ENCODE measurements at places on chromosomes 4 and X.
A peak's percentile ranks its signal among the peaks of the same experiment; 100 is the strongest.

- H3K27ac ChIP-seq = no peak overlapping the region
- H3K4me3 ChIP-seq = no peak overlapping the region
- no peak for DNase-seq
- H3K27me3 ChIP-seq = peaks cover 35% of the 10 kb centered on the region
- no peaks in the 10 kb centered on the region for H3K4me1 ChIP-seq
Observed at GRCh38 chr4:7389719-7390118, 45.0 kb downstream of the PSAPL1 start.

- no peaks in the 10 kb centered on the region for H3K27me3 ChIP-seq
- peaks cover 63% of the 10 kb centered on the region for H3K4me1 ChIP-seq
- no peak for DNase-seq
Observed at GRCh38 chr4:119299741-119300100, 22.2 kb downstream of the FABP2 start.

GRCh38 chrX:30253257-30253656 lies 6.3 kb downstream of the MAGEB1 start:
- H3K4me1 ChIP-seq = no peaks in the 10 kb centered on the region
- no peaks in the 10 kb centered on the region for H3K36me3 ChIP-seq
- H3K27me3 ChIP-seq = no peaks in the 10 kb centered on the region
- H3K27ac ChIP-seq = no peak overlapping the region
- no peak for DNase-seq

GRCh38 chr4:11412211-11412610 lies 16.5 kb downstream of the HS3ST1 start:
- H3K36me3 ChIP-seq = no peaks in the 10 kb centered on the region
- no peaks in the 10 kb centered on the region for H3K4me1 ChIP-seq
- no peak overlapping the region for H3K27ac ChIP-seq
- DNase-seq = no peak

DNA sequence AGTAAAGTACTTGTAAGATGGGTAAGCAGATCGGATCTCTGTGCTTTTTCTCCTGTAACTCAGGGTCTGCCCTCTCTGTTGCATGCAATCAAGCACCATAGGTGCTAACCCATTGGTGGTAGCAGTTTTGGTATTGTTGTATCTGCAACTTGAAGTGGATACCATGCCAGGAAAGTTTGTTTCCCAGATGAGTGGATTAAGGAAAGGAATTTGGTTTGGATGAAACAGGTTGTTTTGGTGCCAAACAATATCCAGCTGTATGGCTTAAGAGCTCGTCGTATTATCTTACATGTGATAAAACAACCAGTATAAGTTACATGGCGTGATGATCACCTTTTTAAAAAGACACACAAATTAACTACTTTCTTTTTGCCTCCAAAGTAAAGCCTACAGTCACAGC lies 280.9 kb upstream of the TENM3 start:
- H3K27ac ChIP-seq = no peak overlapping the region
- peaks cover 3% of the 10 kb centered on the region for H3K4me1 ChIP-seq
- H3K4me3 ChIP-seq = no peak overlapping the region
- H3K27me3 ChIP-seq = peaks cover 3% of the 10 kb centered on the region
- H3K36me3 ChIP-seq = no peaks in the 10 kb centered on the region

GRCh38 chr4:108018040-108018883 lies 28.6 kb downstream of the HADH start:
- DNase-seq = peak; percentile 74
- H3K4me1 ChIP-seq = peaks cover 30% of the 10 kb centered on the region
- H3K36me3 ChIP-seq = peaks cover 72% of the 10 kb centered on the region
- H3K27ac ChIP-seq = peak overlapping the region; percentile 2

DNA sequence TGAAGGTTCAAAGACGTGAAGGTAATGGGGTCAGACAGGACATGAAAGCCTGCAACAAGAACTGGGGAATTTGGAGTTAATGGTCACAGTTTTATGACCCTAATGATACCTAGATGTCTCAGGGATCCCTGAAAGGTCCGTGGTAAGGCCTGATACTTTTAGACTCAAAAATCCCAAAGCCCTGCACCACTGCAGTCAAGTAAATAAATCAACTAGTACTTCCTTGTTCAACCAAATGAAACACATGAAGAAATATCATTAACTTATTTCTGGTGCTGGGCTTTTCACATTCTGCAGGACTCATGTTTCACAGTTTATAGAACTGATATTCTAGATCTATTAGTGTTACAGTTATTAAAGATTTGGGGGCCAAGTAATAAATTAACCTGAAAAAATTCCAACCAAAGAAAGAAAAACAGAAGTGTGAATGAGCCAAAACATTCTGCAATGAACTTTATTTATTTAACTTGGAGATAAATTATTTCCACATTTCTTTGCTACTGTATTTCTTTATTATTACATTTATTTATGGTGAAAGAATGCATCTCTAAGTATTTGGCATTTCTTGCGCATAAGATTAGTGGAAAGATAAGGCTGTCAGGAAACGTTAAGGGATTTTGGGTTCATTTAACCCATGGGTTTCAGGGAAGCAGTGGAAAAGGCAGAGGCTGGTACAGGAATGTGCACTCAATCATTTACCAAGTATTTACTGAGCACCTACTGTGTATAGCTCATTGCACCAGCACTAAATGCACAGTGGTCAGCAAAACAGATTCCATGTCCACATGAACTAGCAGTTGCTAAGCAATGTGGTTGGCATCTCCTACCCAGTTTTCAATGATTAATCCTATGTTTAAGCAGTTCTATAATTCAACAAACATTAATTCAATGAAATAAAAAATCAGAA lies 8.7 kb downstream of the WDFY3 start:
- peaks cover 68% of the 10 kb centered on the region for H3K4me1 ChIP-seq
- no peaks in the 10 kb centered on the region for H3K36me3 ChIP-seq

- H3K36me3 ChIP-seq = no peaks in the 10 kb centered on the region
- no peaks in the 10 kb centered on the region for H3K27me3 ChIP-seq
- DNase-seq = no peak
- H3K4me1 ChIP-seq = peaks cover 22% of the 10 kb centered on the region
- no peak overlapping the region for H3K4me3 ChIP-seq
- no peak overlapping the region for H3K27ac ChIP-seq
Observed at GRCh38 chrX:153766871-153767673, 3.0 kb downstream of the PLXNB3 start.

DNA sequence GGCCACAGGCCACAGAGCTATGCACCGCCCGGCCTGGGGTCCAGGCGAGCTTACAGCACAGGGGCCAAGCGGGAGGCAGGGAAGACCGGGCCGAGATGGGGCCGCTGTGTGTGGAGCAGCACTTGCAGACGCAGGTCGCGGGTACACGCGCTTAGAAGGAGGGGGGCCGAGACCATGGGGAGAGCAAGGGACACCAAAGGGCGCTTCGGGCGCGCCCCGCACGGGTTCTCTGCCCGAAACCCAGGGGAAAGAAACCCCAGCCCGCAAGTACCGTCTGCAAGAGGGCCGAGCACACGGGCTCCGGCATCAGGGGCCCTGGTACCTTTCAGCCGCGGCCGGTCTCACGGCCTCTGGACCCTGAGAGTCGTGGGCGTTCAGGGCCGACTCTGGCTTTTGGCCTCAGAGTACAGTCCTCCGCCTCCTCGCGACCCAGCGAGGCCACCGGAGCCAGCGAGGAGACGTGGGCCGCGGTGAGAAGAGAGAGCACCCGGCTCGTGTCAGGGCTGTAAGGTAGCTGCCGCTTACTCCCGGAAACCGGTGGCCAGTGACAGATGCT lies 342 bp downstream of the EOLA2 start:
- DNase-seq = peak; percentile 22
- peaks cover 10% of the 10 kb centered on the region for H3K4me1 ChIP-seq
- H3K27ac ChIP-seq = peak overlapping the region; percentile 95
- H3K4me3 ChIP-seq = peak overlapping the region; percentile 84
- H3K27me3 ChIP-seq = no peaks in the 10 kb centered on the region

DNA sequence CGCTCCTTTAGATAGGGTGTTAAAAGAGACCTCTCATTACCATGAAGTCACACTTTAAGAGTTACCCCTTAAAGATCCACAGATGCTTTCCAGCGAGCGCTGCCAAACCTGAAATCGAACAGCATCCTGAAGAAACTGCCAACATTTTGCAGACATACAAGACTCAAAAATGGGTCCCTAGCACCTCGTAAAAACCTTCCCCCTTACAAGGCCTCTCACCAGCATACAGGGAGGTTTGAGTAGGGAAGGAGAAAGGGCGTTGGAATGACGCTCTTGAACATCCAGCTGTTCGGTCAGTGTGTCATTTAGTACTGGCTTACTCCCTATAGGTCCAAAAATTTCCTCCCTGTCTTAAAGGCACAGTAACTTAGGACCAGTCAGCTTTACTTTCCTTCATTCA lies 45.3 kb upstream of the PGRMC1 start:
- H3K36me3 ChIP-seq = no peaks in the 10 kb centered on the region
- no peaks in the 10 kb centered on the region for H3K27me3 ChIP-seq

Measured in left ventricle myocardium inferior (tissue), 1 donor.